ENCODE measurements at places on chromosomes 6 and 20.

GRCh38 chr6:140858381-140858971 is 1274.2 kb upstream of the GJE1 start:
- DNase-seq: no peak

DNA sequence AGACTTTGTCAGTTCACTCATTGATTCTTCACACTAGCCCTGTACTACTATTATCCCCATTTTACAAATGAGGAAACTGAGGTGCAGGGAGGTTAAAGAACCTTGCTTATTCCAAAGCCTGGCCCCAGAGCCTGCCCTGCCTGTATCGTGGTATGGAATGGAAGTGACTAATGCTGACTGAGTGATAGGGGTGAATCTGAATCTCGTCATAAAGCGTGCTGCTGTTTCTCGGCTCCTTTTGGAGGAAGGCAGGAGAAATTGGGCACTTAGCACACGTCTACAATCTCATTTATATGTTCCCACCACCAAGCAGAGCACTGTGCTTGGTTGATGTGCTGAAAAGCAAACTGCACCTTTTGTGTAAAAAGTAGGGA is 17.1 kb downstream of the GFRA4 start:
- no peak for DNase-seq

- DNase-seq: no peak
Observed at GRCh38 chr6:37357288-37357687, 3.5 kb downstream of the RNF8 start.

DNA sequence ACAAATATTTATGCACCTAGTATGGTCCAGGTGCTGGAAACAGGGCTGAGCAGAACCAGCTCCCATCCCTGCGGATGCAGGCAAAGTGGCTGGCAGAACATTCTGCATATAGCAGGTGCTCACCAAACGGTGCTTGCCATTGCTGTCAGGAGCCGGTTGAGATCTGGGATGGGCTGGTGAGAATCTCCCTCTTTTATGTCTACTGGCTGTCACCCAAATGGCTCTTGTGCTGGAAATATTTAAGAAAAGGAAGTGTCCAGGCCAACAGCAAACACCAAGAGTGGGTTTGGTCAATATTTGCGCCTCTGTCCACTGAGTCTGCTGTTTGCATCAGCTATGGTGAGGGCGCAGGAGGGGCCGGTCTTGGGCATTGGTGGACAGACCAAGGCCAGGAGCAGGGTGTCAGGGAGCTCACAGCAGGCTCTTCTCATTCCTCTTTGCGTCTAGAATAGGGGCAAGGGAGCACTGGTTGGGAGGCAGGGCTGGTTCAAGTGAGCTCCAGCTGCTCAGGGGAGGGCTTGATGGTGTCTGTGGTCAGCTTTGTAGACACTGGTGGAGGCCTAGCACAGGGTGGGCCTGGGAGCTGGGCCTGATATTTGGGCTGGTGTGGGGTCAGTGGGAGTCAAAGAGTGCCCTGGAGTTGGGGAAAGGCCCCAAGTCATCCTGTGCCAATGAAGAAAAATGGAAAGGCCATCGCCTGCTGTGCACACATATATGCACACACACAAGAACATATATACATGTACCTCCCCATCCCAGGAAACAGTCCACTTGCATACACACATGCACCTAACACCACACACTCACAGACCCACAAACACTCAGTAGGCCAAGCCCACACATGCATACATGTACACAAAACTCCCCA is 1.4 kb upstream of the BPIFB2 start:
- DNase-seq: no peak

GRCh38 chr20:57262784-57263609 is 3.4 kb downstream of the BMP7 start:
- DNase-seq: no peak

DNA sequence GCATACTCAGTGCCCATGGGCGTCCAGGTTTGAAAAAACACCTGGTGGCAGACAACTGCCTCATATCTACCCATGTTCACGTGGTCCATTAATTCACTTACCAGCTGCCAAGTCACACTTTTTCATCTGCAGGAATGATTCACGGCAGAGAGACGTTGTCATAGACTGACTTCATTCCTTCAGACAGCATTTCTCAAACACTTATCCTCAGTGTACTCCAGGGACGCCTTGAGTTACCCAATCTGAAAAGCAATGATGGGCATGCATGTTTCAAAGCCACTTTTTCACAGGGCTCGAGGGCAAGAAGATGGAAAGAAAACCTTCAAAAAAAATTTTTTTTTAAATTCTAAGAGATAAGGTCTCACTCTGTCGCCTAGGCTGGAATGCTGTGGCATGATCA is 6.0 kb downstream of the MMP24OS start:
- DNase-seq: no peak

- no peak for DNase-seq
Observed at GRCh38 chr6:136685540-136686108, 106.7 kb downstream of the MAP3K5 start.

DNA sequence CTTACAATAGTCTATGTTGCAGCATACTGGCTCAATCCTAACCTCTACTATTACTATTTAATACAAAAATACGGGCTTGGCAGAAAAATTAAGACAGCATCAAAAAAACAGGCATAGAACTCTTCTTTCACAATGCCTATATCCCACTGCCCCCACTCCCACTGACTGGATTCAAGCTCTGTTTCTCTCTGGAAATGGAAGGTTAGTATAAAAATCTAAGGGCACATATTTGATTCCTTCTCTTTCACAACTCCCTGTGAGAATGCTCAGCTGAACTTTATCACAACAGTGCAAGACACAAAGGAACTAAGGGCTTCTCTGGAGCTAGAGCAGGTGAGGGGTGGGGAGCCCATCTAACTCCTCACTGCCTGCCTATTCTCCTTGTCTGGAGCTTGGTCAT is 258.4 kb upstream of the FAM83B start:
- DNase-seq: no peak

DNA sequence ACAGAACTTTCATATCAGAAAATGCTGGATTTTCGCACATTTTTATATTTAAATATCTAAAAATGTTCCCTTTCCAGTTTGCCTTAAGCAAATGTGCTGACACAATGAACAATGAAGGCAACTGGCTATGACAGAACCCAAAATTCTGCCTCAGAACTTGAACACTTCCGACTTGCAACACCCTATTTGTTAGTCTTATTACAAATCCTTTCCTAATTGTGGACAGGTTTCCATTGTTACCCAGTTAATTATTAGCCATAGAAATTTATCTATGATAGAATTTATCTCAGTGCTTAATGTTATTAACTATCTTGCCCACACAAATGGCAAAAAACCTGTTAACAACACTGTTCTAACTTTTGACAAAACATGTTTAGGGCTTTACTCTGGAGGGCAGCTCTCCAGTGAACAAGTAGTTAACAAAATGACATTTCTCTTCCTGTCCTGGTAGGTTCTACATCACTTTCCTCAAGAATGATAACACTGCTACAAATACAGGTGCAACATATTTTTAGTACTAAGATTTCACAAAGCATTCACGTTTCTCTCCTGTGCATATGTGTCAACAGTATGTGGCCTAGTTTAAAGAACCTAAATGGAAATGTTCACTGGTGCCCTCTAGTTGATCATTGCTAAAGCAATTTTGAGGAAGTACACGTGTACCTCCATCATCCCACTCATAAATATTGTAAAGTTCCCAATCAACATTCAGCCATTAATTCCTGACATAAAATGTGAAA is 58.4 kb downstream of the HIVEP2 start:
- no peak for DNase-seq

All from stimulated activated CD8-positive, alpha-beta memory T cell treated with anti-CD3 and anti-CD28 coated beads, Interleukin-12 subunit alpha, Interleukin-12 subunit beta, amount 100 ng/mL, for 1 hour (primary cell).